ENCODE measurements at places on chromosomes 3 and 15.
A peak's percentile ranks its signal among the peaks of the same experiment; 100 is the strongest.

DNA sequence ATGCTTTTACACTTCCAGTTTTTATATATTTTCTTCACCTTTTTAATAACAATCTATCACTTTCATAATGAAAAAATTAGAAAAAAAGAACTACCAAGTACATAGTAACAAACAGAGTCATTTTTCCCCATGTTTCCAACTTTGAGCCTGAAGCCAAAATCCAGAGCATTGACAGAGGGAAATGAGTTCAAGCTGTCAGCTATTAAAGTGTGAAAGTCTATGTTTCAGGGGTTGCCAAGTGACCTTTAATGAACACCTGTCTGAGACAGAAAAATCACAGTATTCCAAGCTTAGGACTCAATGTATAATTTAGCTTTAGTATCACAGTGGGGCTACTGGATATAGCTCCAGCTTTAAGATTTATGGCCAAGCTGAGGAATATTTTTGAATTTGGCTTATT is 128.3 kb upstream of the GADL1 start:
- no peak for DNase-seq

GRCh38 chr15:69035205-69035917 is 20.9 kb downstream of the NOX5 start:
- no peak for DNase-seq

GRCh38 chr3:181741417-181741816 is 29.7 kb downstream of the SOX2 start:
- no peak for DNase-seq

- DNase-seq = peak; percentile 54
Observed at GRCh38 chr15:65791335-65792137, 557 bp downstream of the DENND4A start.

- DNase-seq = peak; percentile 58
Observed at GRCh38 chr3:31962801-31963205, 18.3 kb downstream of the OSBPL10 start.

DNA sequence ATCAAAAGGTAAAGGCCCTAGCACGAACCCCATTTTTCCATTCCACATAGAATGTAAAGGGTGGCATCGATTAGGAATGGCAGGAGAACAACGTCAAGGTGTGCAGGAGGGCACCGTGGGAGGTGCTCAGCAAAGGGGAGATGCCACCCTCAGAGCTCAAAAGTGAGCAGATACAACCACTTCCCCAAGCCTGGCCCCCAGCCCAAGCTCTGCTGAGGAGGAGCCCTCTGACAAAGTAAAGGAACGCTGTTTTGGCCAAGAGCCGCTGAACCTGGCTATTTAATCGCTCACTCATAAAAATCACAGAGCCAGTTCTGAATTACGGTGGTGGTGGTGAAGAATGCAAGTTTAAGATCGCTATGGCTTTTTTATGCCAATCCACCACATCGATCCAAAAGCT is 12.4 kb downstream of the GNB5 start:
- no peak for DNase-seq

All from T-helper 1 cell (primary cell).